ENCODE measurements at places on chromosomes 6 and 20. TPM values are rescaled to one million over a fixed set of nuclear protein-coding genes. Genes with fewer than 3 reads are reported as not detected.
A peak's percentile ranks its signal among the peaks of the same experiment; 100 is the strongest.

The TTBK1 gene
- 0.06 TPM for total RNA-seq

- peak; percentile 20 for DNase-seq
Measured at GRCh38 chr6:168851460-168852375, 401.9 kb downstream of the THBS2 start.

The CST4 gene
- total RNA-seq: not detected

The DEFB132 gene
- total RNA-seq: not detected

The PI3 gene
- not detected for total RNA-seq

GRCh38 chr6:158698931-158699330 lies 49.1 kb downstream of the SYTL3 start:
- no peak for DNase-seq

DNA sequence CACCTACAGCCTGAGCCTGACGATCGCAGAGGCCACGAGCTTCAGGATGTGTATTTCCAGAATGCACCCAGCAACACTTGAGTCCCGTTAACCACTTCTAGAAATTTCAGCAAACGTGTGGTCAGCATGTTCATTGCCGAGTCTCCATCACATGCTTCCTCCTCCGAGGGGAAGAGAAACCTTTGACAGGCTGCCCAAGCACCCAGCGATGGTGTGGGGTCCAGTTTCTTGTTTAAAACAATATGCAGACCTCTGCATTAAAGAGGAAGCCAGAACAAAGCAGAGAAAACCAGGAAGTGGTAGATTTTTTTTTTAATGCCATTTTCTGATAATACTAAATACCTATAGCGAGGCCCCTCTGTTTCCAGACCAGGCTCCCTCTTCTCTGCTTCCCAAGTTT lies 71.9 kb downstream of the GNAS-AS1 start:
- no peak for DNase-seq

The DNAH8 gene
- not detected for total RNA-seq

DNA sequence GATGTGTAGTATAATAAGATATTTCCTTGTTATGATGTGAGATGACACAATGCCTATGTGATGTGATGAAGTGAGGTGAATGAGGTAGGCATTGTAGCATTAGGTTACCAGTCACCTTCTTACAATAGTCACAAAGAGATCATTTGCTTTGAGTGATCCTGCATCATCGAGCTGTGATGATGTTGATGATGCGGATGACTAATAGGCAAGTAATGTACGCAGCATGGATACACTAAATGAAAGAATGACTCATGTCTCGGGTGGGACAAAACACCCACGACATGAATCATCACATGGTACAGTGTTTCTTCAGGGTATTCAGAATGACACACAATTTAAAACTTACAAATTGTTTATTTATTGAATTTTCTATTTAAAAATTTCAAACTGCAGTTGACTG lies 806.3 kb upstream of the GJE1 start:
- DNase-seq: peak; percentile 99

All from LHCN-M2 (cell line).